Omental fat pad (tissue), 4 donors: ENCODE measurements at places on chromosomes 6 and 20. TPM values are rescaled to one million over a fixed set of nuclear protein-coding genes. Genes with fewer than 3 reads are reported as not detected.

DNA sequence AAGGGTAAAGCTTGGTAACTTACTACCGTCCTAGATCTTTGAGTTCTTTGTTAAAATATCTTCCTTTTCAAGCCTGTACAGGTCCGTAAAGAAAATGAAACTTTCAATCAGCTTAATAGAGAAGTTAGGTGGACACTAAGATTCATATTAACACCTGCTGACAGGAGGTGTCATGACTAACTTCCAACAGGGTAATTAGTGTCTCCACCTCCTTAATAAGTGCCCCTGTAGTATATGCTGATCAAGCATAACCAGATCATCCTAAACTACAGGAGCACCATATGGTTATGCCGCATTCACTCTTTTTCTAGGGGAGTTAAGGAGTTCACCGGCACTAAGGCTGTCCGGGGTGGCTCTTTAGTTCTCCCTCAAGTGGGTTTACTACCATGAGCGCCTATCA lies 23.9 kb upstream of the RALGAPA2 start:
- no peak for DNase-seq

DNA sequence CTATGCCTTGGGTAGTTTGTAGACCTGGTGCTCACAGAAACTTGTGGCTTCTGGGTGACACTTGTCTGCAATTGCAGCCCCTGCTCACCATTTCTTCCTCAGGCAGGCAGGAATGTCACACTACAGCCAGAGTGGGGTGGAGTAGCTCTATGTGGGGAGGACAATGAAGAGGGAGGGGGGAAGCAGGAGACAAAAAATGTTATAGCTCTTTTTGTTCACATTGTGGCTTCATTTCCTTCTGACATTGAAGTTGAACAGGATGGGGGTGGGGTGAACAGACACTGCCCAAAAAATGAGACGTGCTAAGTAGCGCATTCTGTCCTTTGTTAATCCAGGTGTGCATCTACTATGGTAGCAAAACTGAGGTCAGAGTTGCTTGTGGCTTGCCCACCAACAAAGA lies at the start of gene THEMIS:
TSS of gene THEMIS (minus strand) at position 124 of the 400 bp plus-strand sequence. CDS start 126 bp downstream, outside the sequence.
- DNase-seq: no peak

Gene OVOL2
- not detected for total RNA-seq

Gene BEND3
- total RNA-seq: 1.3 TPM

Gene SNX9
- total RNA-seq: 89.4 TPM
